Stimulated activated CD8-positive, alpha-beta memory T cell treated with anti-CD3 and anti-CD28 coated beads, Interleukin-7, amount 100 ng/mL, for 4 hours (primary cell): ENCODE measurements at places on chromosomes 11 and 22.

- no peak for DNase-seq
Measured at GRCh38 chr11:8242118-8242475, 21.6 kb downstream of the LMO1 start.

GRCh38 chr11:110318638-110319404, 22.4 kb upstream of the RDX start:
- no peak for DNase-seq

- DNase-seq = no peak
Measured at GRCh38 chr11:70405679-70406395, 7.5 kb downstream of the CTTN start.

- no peak for DNase-seq
Measured at GRCh38 chr11:43972366-43972765, 29.9 kb downstream of the C11orf96 start.

DNA sequence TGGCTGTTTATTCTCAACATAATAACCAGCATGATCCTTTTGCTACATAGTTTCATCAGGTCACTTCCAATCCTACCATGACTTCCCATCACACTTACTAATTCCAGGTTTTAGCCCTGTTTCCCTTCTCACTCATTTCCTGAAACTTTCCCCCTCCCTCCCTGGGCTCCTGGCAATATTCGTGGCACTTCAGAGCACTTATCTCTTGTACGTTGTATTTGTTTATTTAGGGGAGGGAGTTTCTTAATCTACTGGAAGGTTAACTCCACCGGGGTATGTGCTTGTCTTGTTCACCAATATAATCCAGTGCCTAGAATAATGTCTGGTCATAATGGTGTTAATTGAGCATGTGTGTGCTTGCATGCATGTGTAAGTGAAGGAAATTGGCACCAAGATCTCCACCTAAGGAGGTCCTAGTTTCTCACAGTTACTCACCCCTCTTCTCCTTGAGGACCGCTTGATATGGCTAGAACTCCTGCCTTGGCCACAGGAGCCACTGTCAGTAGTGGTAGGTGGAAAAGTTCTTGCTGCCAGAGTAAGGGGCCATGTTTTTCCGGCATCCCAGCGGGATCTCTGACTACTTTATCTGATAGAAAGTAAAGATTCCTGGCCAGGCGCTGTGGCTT, 11.7 kb downstream of the EIF3L start:
- no peak for DNase-seq

DNA sequence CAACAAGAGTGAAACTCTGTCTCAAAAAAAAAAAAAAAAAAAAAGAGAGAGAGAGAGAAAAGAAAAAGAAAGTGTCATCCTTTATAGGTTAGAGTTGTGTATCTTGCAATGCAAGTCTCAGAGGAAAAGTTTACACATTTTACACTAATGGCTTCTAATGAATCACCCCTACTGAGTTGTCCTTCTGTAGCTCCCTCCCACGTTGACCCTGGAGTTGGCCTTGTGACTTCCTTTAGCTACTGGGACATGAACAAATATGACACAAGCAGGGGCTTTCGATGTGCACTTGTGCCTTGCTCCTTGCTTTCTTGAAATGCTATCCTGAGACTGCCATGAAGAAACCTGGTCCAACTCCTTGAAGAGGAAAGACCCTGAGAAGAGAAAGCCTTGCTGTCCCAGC, 2.4 kb upstream of the SMCO4 start:
- DNase-seq = no peak

DNA sequence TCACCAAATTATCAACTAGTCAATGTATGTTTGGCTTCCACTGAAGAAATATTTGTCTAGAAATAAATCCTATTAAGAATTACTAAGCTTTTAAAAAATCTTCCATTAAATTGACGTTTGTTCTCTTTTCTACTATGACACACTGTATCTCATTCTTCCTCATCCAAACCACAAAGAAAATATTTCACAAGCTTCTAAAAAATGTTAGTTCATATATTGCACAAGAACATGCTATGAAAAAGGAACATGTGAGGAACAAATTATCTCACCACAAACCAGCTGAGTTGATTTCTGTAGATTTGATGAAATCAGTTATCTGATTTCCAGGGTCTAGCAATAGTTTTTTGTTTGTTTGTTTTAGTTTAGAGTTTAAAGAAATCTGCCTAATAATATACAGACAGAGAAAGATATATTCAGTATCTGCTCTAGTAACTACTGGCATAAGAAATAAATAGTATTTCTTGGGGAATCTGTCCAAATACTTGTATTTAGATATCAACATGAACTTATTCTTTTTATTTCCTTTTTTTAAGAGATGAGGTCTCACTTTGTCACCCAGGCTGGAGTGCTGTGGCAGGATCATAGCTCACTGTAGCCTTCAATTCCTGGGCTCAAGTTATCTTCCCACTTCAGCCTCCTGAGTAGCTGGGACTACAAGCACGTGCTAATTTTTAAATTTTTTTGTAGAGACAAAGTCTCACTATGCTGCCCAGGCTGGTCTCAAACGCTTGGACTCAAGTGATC, 161.7 kb downstream of the ATG16L2 start:
- no peak for DNase-seq

GRCh38 chr11:44446996-44447771, 118.3 kb upstream of the CD82 start:
- DNase-seq = no peak

DNA sequence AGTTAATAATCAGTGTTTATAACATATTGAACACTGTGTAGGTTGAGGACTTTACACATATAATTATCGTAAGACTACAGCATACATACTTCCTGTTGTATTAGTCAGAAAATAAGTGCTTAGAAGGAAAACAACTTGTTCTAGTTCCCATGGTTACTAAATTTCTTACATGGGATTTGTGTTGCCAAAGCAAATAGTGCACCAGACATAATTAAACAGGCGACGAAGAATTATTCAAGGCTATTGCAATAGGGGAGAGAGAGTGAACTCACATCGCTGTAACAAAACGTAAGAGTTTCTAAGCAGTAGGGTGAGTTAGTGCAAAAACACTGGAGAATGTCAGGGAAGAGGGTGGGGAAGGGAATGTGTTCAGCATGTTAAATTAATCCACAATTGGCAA, 347.8 kb downstream of the CNTN5 start:
- DNase-seq = no peak

DNA sequence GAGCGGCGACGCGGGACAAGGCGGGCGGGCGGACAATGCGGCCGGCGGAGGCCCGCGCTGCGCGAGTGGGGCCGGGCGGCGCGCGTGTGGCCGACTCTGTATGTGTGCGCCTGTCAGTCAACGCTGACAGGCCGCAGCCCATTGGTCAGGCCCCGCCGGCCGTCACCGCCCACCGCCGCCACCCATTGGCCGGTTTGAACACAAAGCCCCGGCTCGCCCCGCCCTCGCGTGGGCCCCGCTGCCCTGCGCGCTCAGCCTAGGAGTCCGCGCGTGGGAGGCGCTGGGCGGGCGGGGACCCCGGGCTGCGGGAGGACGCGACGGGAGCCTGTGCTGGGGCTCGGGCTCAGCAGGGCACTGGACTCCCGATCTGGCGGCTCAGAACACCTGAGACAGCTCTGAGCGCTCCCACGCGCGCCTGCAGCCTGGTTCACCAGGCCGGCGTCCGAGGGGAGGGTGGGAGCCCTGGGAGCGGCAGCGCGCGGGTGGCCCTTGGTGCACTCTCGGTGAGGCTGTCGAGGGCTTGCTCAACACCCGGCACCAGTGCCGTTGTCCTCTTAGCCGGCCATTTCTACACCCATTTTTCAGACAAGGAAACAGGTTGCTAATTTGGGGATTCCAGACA, at the start of gene SUN2:
Gene SUN2, minus strand, starts transcription at position 88 of the 622 bp plus-strand sequence. CDS start 3,370 bp downstream, outside the sequence.
- peak; percentile 96 for DNase-seq

DNA sequence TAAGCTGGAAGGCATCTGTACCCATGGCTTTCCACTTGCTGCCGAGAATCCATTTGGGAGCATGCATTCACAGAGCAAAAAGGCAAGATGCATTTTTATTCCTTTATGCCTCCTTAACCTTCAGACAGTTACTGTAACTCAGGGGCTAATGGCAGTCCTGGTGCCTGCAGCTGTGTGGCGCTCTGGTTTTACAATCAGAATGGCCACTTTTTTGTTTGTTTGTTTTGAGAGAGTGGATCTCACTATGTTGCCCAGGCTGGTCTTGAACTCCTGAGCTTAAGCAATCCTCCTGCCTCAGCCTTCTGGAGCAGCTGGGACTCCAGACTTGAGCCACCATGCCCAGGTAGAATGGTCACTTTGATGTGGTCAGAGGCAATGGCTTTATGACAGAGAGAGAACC, 101.8 kb downstream of the NAV2 start:
- no peak for DNase-seq

DNA sequence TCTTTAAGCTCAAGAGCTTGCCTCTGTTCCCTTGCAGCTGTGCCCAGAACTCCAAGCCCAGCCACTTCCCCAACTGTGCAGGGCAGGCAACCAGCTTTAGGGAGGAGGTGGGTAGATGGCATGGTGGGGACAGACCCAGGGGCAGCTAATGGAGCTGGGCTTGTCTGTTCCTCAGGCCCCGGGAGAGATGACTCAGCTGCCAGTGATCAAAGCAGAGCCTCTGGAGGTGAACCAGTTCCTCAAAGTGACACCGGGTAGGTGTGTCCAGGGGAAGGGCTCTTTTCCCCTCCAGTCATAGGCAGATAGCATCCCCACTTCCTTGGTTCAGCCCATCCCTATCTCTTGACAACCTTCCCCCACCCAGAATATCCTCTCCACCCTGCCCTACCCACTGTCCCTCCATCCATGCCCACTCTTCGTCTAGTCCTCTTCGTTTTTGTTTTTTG, 32.4 kb downstream of the CREB3L1 start:
- DNase-seq = no peak
